ENCODE measurements at places on chromosomes 16 and 17.

GRCh38 chr16:19239511-19240155 is 45.9 kb upstream of the CLEC19A start:
- no peak for DNase-seq

DNA sequence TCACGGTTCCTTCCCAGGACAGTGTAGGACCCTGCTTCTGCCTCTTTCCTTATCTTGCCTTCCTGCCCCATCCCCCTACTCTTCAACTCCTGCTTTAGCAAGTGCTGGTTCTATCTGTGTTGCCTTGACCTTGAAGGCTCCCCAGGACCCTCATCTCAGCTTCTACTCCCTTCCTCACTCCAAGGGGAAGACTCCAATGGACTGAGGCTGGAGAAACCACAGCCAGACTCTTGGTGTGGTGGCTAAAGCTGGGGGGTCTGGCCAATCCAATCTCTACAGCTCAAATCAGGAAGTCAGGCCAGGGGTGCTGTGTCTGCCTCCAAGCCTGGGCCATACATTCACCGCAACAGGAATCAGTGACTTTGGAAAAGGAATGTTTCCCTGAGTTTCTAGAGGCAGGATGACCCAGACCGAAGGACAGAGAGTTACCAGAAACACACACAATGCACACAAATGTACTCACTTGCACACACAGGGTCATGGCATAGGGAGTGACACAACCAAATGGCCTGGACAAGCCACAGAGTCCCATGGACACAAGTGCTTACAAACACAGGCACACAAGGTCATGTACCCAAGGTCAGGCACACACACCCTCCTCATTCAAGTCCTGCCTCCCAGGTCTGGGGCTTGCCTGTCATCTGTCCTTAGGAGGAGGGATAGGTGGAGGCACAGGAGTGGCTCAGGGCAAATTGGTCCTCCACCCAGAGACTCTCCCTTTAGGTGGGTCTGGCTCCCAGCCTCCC is 1.7 kb upstream of the HSD11B2 start:
- no peak for DNase-seq

- DNase-seq: no peak
Measured at GRCh38 chr17:78346605-78347250, 13.1 kb downstream of the SOCS3 start.

DNA sequence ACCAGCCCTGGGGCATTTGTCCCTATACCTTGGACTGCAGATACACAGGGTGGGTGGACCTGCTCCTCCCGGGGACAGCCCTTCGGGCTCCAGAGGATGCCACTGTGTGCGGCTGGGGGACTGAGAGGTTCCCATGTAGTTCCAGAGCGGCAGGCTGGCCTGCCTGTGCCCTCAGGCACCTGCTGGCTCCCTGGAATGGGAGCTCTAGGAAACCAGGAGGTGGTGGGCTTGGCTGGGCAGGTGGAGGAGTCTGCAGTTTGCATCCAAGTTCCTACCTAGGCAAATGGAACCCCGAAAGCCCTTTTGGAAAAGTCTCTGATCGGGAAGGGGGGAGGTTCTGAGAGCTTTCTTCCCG is 982 bp downstream of the DBNDD1 start:
- no peak for DNase-seq

DNA sequence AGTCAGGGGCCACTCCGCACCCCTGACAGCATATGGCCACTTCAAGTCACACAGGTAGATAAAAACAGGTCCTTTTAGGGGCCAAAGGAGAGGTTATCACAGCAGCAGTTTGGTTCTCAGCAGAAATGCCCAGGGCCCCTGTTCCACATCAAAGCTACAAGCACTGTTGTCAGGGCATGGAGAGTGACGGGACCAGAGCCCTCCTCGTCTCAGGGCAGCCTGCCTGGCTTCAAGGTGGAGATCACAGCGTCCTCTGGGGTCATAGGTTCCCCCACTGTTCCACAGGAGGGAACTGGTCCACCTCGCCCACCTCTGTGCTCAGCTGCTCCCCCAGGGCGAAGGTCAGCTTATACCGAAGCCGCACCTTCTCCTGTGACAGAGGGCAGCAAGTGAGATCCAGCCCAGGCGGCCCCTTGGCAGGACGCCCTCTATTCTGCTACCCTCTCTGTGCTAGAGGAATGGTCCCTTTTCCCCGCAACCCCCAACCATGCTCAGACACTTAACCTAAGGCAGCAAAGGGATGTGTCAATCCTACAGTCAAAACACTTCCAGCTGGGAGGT is 23.3 kb downstream of the GGA3 start:
- no peak for DNase-seq
